ENCODE measurements at places on chromosomes 1 and 21. TPM values are rescaled to one million over a fixed set of nuclear protein-coding genes. Genes with fewer than 3 reads are reported as not detected.

GRCh38 chr1:59730302-59730701 lies 84.4 kb upstream of the HOOK1 start:
- DNase-seq, result no peak

ETV3L gene
- not detected for total RNA-seq

- DNase-seq, result no peak
Measured at GRCh38 chr1:7564137-7564536, 207.0 kb upstream of the VAMP3 start.

DNA sequence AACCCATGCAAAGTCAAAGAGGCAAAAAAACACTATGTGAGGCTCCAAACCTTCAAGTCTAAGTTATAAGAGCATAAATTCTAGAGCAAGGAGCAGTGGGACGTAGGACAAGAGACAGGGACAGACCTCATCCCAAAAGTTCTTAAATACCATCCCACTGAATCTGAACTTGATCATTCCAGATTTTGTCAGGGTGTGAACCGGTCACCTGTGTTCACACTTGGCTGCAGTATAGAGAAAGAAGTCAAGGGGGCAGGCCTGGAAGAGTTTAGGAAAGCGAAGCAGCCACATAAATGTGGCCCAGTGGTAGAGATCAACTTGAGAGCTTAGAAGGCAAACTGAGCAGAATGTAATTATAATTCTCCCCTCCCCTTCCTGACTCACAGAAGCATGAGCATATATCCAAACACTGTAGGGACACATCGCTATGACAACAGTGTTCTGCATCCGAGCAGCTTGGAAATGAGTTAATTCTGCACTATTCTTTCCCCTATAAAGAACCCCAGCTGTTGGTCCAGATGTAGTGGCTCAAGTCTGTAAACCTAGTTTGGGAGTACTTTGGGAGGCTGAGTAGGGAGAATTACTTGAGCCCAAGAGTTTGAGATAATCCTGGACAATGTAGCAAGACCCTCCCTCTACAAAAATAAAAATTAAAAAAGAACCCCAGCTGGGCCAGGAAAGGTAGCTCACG lies 2.7 kb downstream of the AKR7A2 start:
- no peak for DNase-seq

GRCh38 chr1:71295350-71295749 lies 214.5 kb upstream of the ZRANB2 start:
- DNase-seq, result no peak

LCE6A gene
- total RNA-seq, result not detected

GRCh38 chr1:45205910-45206721 lies at the start of gene ZSWIM5:
Gene ZSWIM5, minus strand, starts transcription at chr1:45206605. Its CDS starts 255 bp downstream, at chr1:45206350.
- peak; percentile 43 for DNase-seq

GRCh38 chr1:222167111-222167510 lies 380.8 kb downstream of the HHIPL2 start:
- DNase-seq, result no peak

CHIA gene
- not detected for total RNA-seq

DNA sequence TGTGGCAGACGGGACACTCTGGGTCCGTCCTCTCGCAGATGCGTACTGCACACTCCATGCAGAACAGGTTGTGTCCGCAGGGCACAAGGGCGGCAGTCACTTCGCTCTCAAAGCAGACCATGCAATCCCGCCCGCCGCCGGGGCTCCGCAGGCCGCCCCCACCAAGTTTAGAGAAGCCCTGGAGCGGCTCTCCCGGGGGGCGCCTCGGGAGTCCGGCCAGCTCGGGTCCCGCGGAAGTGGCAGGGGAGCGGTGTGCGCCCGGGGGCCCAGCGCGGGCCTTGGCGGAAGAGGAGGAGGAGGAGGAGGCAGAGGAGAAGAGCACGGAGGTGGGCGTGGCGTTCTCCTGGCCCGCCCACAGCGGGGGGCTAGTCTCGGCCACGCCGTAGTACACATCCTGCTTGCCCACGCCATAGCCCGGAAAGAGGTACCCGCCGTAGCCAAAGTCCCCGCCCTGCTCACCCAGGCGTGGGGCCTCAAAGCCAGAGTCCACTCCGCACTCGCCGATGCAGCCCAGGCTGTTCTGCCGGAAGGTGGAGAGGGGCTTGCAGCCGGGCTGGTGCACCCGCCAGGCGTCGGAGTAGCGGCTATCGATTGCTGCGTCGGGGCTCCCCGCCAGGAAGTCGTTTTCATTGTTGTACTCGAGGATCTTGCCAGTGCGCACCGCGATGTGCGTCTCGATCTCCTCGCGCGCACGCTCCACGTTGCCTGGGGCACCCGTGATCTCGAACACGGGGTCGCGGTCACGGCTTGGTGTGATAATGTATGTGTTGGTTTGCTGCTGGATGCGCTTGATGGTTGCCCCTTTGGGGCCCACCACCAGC lies 5.4 kb downstream of the MEX3A start:
- DNase-seq, result no peak

ALPL gene
- total RNA-seq, result 0.59 TPM

DNA sequence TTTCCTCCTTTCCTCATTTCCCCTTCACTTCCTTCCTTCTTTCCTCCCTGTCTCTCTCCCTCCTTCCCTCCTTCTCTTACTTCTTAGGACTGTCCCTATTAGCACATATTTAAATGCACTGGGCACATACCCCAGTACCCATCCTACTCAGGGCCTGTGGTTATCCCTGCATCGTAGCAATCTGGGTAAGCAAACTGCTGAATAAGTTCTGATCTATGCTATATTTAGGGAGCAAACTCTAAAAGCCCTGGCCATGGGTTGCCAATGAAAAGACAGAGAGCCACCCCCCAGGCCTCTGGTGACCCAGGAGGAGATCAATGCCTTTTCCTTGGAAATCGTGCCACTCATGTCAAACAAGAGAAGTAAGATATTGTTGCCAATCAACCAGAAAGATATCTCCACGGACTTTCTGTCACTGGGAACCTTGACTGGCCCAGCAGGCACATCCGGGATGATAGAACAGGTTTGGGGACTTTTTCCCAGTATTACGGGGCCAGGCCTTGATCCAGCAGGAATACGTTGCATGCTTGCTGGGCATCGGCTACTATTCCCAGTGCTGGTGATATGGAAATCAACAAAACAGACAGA lies 5.4 kb downstream of the FAM3B start:
- DNase-seq, result no peak

DNA sequence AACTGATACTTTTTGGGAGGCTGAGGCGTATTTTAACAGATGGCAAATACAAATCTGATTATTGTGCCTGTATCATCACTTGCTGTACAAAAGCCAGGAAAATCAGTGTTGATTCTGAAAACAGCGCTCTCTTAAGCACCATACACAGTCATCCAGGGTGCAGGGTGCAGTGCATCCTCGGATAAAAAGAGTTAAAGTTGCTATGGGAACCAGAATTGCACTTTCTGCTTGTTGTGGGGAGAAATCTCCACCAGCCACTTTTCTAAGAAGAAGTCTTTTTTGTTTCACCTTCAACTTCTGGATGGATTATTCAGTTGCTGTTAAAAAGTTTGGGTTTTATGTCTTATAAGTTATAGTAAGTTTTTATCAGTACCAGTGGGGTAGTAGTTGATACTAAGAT lies 3.8 kb downstream of the LAMC1 start:
- no peak for DNase-seq

Data from mesothelial cell of epicardium (in vitro differentiated cells).